ENCODE measurements at places on chromosomes 16 and 17.
A peak's percentile ranks its signal among the peaks of the same experiment; 100 is the strongest.

- DNase-seq = no peak
Observed at GRCh38 chr16:3789375-3790099, 72.2 kb upstream of the TRAP1 start.

GRCh38 chr17:36592716-36593321 is 1.1 kb downstream of the DHRS11 start:
- no peak for DNase-seq

DNA sequence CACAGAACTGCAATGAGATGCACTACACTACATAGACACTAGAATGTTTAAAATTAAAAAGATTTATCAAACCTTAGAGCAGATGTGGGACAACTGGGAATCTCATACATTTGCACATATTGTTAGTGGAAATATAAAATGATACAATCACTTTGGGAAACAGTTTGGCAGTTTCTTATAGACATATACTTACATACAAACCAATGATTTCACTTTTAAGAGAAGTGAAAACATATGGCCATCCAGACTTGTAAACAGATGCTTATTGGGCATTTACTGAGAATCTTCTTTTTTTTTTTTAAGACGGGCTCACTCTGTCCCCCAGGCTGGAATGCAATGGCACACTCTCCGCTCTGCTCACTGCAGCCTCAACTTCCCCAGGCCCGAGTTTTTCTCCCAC is 50.1 kb downstream of the AXIN2 start:
- DNase-seq = no peak

- DNase-seq = no peak
Observed at GRCh38 chr16:81231014-81231413, 7.5 kb upstream of the BCO1 start.

DNA sequence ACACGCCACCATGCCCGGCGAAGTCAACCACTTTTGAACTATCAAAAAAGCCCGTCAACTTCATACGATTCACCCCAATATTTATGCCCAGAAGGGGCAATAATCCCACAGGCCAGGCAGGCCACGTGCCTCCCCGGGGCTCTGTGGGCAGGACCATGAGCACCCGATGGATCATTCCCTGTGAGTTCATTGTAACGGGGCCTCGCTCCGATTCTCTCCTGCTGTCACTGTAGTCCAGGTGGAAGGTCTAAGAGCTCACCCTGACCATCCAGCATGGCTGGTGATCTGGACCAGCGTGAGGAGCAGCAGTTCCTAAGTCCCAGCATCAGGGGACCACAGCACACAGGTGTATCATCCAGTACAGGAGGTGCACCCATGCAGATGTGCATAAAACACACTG is 77.5 kb upstream of the DOC2B start:
- no peak for DNase-seq

- DNase-seq = no peak
Observed at GRCh38 chr17:62819511-62820221, 11.6 kb upstream of the MARCHF10 start.

- DNase-seq = no peak
Observed at GRCh38 chr17:80725517-80725916, 180.9 kb downstream of the RPTOR start.

GRCh38 chr17:77640916-77641605 is 317.4 kb upstream of the TNRC6C start:
- no peak for DNase-seq

- no peak for DNase-seq
Observed at GRCh38 chr16:2296661-2297505, 29.0 kb upstream of the RNPS1 start.

GRCh38 chr16:2968368-2968737 is 795 bp upstream of the PAQR4 start:
- no peak for DNase-seq

GRCh38 chr17:67390006-67390645 is 13.0 kb downstream of the PITPNC1 start:
- DNase-seq = no peak

DNA sequence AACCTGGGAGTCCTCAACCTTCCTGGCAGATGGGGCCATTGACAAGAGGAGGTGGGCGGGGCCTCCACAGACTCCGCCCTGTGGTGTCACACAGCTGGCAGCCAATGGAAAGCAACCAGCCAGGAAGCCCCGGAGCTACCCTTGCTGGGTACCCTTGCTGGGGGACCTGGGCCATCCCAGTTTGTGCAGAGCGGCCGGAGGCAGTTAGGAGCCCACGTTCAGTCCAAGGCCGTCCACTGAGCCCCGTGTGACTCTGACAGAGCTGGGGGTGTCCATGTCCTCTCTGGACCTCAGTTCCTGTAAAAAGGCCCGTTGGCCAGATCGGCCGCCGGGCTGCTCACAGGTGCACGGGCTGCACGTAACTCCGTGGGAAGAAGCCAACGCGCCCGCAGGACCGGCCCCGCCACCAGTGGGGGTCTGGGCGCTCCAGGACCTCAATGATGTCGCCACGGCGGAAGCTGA is 17.1 kb upstream of the FAM83G start:
- peak; percentile 18 for DNase-seq

DNA sequence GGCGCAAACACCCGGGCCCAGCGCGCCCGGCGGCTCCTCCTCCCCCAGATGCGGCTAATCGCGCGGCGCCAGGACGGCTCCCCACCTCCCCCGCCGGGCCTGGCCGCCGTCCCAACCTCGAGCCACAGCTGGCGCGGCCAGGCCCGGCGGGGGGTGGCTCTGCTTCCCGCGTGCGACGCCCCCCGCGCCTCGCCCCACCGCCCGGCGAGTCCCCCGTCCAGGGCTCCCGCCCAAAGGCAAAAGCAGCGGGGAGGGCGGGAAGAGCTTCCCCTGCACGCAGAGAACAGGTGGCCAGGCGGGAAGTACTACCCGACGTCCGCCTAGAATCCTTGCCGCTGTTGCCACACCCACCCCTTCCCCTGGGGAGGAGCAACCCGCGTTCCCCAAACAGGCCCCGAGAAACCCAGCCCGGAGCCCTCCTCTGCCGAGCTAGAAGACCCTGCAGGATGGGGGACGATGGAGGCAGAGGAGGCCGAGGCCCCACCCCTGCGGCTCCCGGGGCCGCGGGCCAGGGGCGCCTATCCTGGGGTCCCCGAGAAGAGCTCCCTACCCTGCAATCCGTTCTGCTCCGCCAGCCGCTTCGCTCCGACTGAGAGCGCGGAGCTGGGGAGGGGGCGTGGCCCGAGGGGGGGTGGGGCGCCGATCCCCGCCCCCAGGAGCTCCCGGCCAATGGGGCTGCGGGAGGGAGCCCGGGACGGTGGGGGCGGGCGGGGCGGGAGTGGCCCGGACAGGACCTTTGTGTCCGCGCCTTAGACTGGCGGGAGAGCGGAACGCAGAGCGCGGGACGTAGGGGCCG is at the start of gene CARHSP1:
TSS of gene CARHSP1 (minus strand) at position 591 of the 796 bp plus-strand sequence. CDS start 9,678 bp downstream, outside the sequence.
- peak; percentile 96 for DNase-seq

GRCh38 chr17:7083592-7083991 is 3.5 kb upstream of the CLEC10A start:
- no peak for DNase-seq

- DNase-seq = no peak
Observed at GRCh38 chr16:30567991-30568638, 3.4 kb downstream of the ZNF688 start.

- DNase-seq = no peak
Observed at GRCh38 chr17:50079334-50080095, 15.6 kb upstream of the PDK2 start.

DNA sequence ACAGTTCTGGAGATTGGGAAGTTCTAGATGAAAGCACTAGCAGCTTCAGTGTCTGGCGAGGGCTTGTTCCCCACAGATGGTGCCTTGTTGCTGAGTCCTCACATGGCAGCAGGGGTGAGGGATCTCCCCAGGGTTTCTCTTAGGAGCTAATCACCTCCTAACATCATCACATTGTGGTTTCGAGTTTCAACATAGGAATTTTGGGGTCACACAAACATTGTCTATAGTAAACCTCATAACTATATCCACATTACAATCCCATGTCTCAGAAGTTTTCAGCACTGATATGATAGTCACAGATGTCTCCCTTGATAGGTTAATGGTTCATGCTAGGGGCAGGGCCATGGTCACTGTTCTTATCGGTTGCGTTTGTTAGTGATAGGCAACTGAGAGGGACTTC is 13.8 kb downstream of the CLUAP1 start:
- DNase-seq = no peak

- DNase-seq = no peak
Observed at GRCh38 chr17:64084940-64085649, 44.8 kb downstream of the ERN1 start.

DNA sequence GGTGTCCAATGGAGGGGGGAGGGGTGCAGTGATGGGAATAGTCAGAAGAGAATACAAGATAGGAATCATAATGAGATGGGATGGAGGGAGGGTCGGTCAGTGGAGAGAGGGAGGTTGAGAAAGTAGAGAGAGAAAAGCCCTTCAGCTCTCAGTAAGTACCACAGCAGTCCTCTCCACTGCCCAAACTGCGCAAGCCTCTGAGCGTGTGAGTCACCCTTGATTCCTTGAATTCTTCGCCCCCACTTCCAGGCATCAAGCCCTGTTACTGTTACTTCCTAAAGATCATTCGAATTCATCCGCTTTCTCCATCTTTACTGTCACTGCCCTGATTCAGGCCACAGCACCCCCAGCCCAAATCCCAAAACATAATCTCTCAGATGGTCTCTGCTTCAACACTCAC is 2.5 kb downstream of the GUCY2D start:
- DNase-seq = no peak

DNA sequence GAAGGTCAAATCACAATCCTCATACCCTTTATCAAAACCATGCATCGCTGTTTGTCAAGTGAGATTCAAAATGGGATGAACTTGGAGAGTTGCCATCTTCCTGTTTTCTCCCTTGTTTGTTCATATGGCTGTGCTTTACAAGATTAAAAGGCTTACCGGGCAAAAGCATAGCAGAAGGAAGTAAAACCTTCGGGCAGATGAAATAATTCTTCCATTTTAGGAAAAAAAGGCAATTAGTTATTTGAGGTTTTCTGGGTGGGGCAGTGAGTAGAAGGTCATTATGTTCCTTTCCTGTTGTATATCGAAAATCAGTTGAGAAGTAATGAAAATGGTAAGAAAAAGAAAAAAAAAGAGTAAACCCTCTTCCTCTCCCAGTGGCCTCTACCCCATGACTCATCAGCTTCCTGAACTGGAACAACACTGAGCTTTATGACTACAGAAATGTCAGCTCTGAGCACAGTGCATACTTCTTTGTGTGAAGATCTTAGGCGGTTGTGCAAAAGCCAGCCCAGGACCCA is 369.2 kb downstream of the CDH13 start:
- DNase-seq = no peak

GRCh38 chr17:17681744-17682292 is 560 bp downstream of the RAI1 start:
- DNase-seq = no peak

DNA sequence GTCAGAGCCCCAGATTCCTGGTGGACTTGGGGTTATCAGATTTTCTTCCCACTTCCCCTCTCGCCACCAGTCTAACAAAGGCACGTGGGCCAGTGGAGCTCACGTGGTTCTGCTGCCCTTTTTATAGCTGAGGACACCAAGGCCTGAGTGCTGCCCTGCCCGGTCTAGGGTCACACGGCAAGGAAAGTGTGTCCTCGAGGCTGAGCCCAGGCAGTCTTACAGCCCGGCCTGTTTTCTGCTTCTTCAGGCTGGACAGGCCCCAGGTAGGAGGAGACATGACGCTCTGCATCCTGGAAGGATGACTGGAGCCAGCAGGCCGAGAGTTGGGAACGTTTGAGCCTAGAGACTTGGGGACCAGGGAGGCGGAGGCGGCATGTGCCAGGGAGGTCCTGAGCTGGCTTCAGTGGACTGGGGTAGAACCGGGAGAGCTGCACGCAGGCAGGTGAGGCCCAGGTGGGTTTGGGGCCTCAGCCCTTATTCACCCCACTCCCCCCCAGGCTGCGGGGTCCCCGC is 3.5 kb downstream of the CTRB1 start:
- DNase-seq = no peak

DNA sequence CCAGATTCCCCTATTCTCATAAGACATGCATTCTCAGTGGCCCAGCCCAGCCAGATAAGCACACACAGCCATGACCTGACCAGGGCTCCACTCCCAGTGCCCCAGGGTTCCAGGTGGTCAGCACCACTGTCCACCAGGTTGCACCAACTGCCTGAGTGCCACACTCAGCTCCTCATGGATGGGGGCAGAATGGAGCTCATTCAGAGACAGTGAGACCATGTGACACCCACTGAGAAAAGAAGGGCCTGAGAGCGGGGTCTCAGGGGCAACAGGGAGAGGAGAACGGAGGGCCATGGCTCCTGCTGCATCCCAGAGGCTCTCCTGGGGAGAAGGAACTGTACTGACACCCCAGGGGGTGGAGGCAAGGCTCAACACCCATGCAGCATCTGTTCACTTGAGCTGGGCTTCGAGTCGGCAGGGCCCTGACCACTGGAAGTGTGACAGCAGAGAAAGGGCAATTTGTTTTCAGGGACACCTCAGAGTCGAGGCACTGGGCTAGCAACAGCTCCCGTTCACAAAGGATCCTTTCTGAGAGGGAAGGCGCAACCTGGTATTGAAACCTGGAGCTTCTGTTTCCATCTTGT is 18.7 kb upstream of the SLC38A8 start:
- DNase-seq = no peak

- DNase-seq = no peak
Observed at GRCh38 chr16:25063102-25063501, 47.9 kb upstream of the ARHGAP17 start.

DNA sequence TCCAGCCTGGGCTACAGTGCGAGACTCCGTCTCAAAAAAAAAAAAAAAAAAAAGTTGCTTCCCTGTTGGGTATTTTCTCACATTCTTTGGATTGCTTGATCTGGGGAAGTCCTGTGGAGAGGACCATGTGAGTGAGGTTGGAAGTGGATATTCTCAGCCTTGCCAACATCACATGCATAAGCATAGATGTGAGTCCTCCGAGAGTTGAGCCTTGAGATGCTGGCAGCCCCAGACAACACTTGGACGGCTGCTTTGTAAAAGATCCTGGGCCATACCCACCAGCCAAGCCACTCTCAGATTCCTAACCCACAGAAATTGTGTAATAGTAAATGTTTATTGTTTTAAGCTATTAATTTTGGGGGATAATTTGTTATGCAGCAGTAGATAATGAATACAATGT is 1570.0 kb upstream of the GOT2 start:
- no peak for DNase-seq

- no peak for DNase-seq
Observed at GRCh38 chr16:12000032-12000431, 23.5 kb downstream of the SNX29 start.

DNA sequence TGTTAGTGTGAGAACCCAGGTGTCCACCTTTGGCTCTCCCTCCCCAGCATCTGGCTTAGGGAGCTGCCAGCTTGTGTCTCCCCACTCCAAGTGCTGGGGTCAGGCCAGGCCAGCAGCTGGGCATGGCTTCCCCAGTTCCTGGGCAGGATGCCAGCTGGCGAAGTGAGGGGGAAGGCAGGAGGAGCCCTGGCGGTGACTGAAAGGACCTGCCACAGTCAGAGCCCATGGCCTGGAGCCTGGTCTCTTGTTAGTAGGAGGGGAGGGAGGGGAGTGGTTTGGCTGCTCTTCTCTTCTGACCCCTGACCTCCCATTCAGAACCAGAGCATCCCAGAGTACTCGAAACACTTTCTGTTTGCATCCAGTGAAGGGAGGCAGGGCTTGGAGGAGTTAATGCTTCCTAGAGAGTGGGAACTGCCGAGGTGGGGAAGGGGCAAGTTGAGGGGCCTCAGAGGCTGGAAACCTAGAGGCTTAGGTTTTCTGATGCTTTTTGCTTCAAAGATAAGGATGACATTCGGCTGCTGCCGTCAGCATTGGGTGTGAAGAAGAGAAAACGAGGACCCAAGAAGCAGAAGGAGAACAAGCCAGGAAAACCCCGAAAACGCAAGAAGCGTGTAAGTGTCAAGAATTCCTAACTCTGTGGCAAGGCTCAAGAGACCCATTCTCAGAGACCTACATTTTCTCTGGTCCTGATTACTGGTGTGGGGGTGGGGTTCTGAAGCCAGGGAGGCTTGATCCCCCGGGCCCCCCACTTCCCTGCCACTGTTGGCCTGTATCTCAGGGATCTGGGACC is 772 bp downstream of the CHD3 start:
- DNase-seq = no peak
